ENCODE measurements at places on chromosomes 3 and 15. TPM values are rescaled to one million over a fixed set of nuclear protein-coding genes. Genes with fewer than 3 reads are reported as not detected.

DNA sequence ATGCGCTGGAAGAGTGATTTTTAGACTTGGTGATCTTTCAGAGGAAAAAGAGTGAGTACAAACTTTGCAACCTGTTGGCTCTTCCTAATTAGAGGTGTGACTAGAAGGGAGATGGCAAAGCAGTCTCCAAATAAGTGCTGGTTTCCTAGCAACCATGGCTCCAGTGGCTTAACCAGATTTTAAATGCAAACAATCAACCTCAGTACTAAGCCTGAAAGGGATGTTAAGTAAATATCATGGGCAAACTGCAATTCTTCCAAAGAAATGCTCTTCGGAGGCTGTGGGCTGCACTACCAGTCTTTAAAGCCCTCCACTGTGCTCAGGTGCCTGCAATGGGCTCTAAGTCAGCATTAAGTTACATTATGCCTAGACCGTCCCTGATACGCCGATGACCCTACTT lies 678.1 kb upstream of the CCDC54 start:
- no peak for DNase-seq

- no peak for DNase-seq
Measured at GRCh38 chr15:27441120-27441519, 470.1 kb downstream of the GABRG3 start.

Gene BNC1
- polyA plus RNA-seq: 0.14 TPM

Gene SLC28A1
- 6.1 TPM for polyA plus RNA-seq

DNA sequence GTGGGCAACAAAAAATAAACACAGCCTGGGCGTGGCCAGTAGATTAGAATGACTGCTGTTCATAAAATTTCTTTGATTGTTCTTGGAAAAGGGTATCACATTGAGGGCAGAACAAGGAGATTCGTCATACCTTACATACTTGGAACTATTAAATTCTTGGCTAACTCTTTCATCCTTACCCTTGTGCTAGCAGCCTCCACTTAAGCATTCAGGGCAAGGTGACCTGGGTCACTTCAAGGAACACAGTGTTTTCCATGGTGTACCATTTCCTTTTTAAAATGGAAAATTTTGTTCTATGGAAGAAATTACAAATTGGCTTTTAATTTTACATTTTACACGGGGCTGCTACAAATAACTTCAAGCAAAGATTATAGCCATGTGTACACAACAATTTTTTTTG lies 60.8 kb downstream of the MINDY4B start:
- no peak for DNase-seq

DNA sequence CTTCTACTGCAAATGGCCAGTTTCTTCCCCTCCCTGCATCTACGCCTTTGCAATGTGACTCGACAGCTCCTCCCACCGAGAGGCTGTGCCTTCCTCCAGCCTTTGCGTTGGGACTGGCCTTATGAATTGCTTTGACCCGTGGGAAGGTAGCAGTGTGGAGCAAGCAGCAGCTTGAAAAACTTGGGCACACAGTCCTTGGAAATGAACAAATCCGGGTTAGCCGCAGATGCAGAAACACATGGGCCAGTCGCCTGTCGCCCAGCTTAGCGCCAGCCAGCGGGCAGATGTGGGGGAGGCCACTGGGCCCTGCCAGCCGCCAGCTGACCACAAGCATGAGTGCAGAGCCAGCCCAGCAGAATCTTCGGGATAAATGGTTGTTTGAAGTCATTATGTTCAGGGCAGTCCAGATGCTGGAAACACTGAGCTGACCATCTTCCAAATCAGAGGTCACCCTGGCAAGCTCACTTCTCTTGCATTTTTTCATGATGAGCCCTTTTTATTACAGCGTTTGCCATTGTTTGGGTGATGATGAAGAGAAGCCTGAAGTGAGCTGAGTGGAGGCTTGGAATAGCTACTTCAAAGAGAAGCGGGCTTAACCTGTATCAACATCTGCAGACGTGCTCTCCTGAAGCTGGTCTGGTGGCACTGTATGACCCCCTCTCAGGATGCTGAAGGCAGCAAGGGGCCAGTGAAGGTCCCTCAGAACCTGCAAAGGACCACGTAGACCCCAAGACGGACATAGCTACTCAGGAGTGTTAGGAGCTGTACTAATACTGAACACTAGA lies 9.8 kb downstream of the SELENOS start:
- DNase-seq: no peak
